ENCODE measurements at places on chromosomes 2 and 18.
A peak's percentile ranks its signal among the peaks of the same experiment; 100 is the strongest.

GRCh38 chr2:45274250-45274926 lies 265.1 kb upstream of the SIX2 start:
- peak; percentile 7 for DNase-seq

DNA sequence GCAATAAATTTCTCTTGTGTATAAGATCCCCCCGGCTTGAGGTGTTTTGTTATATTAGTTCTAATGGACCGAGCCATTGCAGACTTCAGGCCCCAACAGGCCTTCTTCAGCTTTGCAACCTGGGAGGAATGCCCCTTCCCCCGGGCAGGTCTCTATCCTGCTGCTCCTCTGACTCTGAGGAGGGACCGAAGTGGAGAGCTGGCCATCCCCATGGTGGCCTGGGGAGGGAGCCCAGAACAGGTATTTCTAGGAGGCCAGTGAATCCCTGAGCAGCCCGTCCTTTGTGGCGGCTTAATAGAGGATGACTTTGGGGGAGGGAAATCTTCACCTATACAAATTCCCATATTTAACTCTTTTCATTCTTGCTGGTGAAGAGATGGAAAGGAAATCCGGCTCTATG lies 715.8 kb upstream of the SOX11 start:
- no peak for DNase-seq

- no peak for DNase-seq
These were observed at the start of gene FSIP2 for GRCh38 chr2:185738679-185739472. Gene FSIP2 (plus strand): TSS chr2:185738804. CDS start chr2:185738895, 91 bp downstream.

DNA sequence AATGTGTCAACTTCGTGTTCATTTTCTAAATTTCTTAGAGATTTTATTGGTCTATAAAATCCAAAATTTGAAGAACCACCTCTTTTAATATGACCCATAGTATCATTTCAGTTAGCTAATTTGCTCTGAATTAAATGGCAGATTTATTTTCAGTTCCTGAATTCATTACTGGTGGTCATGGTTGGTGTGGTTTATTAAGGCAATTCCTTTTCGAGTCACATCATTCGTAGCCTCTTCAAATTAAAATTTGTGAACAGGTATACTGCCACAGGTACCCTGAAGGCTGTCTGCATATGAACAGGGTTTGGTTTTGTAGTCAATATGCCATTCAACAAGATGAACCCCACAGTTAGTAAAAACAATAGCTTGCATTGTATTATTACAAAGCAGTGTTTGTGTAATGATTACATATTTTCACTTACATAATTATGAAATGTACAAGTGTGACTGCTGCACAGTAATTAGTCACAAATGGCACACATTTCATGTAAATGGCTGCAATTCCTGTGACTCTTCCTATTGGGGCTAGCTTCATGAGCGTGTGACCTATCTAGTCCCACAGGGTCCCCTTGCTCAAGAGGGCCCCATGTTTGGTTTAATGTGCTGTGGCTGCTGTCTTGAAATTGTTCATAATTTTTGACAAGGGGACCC lies 48.9 kb downstream of the CDC42EP3 start:
- DNase-seq, result no peak

DNA sequence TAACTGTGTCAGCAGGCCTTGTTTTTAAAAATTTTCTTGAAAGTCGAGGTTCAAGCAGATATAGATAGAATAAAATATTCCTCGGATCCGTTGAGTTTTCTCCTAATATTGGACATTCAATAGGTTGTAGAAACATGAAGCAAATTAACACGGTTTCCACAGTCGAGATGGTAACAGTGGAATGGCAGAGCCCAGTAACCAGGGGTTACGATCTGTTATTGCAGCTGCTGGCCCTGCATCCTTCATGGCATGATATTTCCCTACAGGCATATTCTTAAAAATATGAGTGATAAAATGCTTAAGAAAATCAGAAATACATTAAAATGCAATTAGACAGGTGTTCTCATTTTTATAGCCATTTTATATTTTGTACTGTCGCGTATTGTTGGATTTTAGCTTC lies 117.6 kb downstream of the SNTG2 start:
- no peak for DNase-seq

Measured in NCI-H2107 (cell line).